ENCODE measurements at places on chromosomes 4 and X.

- DNase-seq: no peak
Observed at GRCh38 chr4:156931267-156931666, 40.3 kb downstream of the PDGFC start.

- no peak for DNase-seq
Observed at GRCh38 chrX:7143941-7144525, 3.5 kb upstream of the STS start.

DNA sequence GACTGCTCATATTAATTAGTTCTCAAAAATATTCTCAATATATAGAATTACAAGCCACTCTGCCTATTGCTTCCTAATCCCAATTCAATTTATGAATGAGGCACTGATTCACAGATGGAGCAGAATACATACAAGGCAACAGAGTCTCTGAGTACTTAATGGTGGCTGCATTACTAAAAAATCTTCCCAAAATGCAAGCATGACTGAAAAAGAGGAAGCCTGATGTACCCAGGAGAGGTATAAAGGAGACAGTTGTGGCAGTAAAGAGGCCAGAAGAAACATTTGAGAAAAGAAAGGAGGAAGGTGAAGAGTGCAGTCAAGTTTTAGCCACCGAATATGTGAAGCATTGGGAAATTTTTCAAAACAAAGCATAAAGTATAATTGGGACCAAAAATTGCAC lies 163.2 kb upstream of the INTU start:
- DNase-seq: no peak

DNA sequence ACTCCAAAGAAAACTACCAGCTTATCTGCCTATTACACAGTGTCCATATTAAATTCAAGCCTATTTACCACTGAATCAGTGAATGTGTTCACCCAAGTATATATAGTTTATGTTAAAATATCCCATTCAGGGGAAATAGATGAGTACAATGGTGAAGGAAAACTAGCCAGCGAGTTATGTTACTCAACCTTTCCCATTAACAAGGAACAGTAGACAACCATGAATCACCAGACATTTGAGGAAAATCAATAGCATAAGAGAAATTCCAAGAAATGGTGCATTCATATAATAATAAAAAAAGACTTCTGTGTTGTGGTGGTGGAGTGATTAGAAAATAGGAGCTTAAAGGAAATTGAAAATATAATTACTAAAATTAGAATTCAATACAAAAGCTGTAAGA lies 21.3 kb downstream of the IQCM start:
- no peak for DNase-seq

DNA sequence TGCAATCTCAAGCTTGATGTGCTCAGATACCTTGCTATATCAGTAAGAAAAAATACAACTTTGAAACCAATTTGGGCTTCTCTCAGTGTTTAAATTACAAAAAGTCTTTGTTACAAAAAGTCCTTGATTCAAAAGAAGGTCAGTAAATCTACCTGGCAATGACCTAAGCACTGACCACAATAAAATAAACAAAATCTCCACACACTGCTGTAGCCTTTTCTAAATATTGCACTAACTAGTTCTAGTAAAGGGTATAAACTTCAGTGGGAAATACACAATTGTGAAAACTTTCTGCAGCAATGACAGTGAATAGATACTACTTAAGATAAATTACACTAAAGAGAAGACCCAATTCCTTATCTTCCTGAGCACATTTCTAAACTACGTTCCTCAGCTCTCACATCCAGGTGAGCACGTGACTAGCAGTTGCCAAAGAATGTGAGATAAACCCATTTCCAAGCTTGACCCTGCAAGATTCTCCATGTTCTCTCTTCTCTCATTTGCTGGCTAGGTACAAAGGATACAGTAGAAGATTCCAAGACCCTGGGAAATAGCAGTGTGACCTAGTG lies 81.4 kb upstream of the GPR34 start:
- DNase-seq: no peak

DNA sequence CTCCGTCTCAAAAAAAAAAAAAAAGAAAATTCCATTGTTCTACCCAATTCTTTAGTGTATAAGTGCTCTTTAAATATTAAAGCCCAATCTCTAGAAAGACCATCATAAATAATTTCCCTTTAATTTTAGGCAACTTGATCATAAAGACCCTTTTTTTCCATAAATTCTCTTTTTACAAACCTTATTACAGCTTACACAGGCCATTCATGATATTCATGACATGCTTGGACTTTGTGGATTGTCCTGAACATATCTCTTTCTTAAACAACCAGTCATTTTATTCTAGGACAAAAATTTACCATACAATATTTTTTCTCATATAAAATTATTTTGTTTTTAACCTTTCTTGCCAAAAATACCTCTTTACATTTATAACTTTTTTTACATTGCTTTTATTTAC lies 30.5 kb downstream of the TLR8 start:
- no peak for DNase-seq

DNA sequence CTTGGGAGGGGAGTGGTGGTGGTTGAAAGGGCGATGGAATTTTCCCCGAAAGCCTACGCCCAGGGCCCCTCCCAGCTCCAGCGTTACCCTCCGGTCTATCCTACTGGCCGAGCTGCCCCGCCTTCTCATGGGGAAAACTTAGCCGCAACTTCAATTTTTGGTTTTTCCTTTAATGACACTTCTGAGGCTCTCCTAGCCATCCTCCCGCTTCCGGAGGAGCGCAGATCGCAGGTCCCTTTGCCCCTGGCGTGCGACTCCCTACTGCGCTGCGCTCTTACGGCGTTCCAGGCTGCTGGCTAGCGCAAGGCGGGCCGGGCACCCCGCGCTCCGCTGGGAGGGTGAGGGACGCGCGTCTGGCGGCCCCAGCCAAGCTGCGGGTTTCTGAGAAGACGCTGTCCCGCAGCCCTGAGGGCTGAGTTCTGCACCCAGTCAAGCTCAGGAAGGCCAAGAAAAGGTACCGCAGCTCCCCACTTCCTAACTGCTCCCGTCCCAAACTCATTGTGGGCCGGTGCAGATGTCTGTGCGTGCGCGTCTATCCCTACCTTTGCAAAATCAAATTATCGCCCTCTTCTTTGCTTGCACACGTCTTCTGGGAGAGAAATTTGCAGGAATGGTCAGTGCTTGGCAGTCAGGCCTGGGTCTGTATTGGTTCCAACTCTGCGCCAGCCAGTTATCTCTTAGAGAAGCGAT lies 533 bp downstream of the IL15 start:
- peak; percentile 59 for DNase-seq

DNA sequence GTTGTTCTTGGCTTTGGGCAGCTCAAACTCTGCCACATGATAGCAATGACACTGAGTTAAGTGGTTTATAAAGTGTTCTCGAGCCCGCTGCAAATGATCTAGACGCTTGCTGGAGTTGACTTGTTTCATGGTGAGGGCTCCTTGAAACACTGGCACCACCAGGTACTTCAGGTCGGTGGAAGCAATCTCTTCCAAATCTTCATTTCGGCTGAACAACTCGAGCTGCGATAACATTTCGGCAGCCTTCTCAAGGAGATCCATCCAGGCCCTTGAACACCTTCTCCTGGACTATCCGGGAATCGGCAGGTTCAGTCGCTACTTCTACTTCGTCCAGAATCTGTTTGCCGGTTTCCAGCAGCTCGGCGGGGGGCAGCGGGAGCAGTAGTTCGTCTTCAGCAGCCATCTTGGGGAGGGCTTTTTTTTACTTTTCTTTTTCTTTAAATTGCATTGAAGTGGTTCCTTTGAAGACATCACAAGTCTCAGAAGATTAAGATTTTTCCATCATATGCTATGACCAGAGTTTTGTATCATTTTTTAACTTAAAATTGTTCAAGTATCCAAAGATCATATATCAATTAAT lies 28.0 kb downstream of the HNRNPDL start:
- DNase-seq: no peak

GRCh38 chrX:72371405-72371804 lies 65.7 kb upstream of the CITED1 start:
- no peak for DNase-seq

DNA sequence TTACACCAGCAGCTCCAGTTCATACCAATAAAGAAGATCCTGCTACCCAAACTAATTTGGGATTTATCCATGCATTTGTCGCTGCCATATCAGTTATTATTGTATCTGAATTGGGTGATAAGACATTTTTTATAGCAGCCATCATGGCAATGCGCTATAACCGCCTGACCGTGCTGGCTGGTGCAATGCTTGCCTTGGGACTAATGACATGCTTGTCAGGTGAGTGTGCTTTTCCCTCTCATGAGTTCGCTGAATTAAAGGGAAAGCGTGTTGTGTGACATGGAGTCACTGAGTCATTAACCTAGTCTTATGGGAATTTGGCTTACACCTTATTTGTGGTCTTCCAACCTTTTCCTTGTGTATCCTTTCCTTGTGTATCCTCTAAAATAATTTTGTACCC lies 15.9 kb downstream of the TMEM165 start:
- DNase-seq: no peak

GRCh38 chr4:159175085-159175988 lies 72.5 kb downstream of the RAPGEF2 start:
- DNase-seq: peak; percentile 40

DNA sequence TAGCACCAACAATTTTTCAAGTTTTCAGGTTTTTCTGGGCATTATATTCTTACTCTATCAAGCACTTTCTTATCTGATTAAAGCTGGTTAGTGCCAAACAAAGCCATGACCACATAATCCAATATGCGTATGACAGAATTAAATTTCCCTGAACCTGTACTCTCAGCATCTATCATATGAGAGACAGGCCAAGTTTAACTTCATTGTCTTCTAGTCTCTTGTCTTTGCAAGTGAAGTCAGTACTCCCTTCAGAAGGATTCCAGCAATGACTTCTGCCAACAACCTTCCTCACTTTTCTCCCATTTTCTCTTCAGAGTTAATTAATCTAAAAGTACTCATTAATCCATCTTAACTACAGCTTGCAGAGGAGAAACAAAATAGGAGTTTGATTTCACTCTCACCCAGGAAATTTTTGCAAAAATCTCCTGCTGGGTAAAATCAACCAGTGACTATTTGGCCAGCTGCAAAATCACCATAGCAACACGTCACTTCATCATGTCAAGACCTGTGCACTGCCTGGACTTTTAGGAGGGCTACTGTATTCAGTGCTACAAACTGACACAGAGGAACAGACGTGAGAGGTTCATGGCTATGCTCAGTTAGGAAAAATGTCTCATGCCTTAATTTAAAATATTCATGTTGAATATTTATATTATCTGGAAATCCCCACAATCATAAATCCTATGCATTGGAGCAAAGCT lies 208.4 kb downstream of the ANTXR2 start:
- no peak for DNase-seq

GRCh38 chr4:89657931-89658700 lies 178.8 kb downstream of the SNCA start:
- no peak for DNase-seq

- DNase-seq: no peak
Observed at GRCh38 chr4:57504797-57505530, 394.8 kb upstream of the IGFBP7 start.

- DNase-seq: no peak
Observed at GRCh38 chr4:121789960-121790829, 10.9 kb upstream of the EXOSC9 start.

- no peak for DNase-seq
Observed at GRCh38 chr4:111500858-111501257, 644.4 kb upstream of the FAM241A start.

DNA sequence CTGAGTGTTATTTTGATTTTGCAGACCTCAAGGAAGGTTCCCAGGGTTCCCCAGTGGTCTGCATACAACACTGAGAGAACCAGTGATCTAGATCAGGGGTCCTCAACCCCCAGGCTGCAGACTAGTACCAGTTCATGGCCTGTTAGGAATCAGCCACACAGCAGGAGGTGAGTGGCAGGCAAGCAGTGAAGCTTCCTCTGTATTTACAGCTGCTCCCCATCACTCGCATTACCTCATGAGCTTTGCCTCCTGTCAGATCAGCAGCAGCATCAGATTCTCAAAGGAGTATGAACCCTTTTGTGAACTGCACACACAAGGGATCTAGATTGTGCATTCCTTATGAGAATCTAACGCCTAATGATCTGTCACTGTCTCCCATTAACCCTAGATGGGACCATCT lies 28.5 kb downstream of the EDNRA start:
- DNase-seq: no peak

- no peak for DNase-seq
Observed at GRCh38 chr4:166252487-166253402, 379.7 kb downstream of the TLL1 start.

DNA sequence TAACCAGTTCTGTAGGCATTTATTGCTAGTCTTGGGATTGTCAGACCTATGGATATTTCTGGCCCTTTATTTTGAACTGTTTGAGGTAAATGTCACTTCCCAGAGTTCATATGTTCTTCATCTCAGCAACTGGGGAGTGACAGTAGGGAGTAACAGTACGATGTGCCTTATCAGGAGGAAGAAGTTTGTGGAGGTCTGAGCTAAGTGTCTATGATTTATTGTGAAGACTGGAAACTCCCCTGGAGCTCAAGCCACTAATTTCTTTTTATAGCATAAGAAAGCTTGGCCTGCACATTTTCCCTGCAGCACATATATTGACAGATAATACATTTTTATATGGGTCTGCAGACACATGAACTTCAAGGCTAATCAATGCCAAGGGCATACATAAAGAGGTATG lies 383.8 kb downstream of the GRXCR1 start:
- no peak for DNase-seq

DNA sequence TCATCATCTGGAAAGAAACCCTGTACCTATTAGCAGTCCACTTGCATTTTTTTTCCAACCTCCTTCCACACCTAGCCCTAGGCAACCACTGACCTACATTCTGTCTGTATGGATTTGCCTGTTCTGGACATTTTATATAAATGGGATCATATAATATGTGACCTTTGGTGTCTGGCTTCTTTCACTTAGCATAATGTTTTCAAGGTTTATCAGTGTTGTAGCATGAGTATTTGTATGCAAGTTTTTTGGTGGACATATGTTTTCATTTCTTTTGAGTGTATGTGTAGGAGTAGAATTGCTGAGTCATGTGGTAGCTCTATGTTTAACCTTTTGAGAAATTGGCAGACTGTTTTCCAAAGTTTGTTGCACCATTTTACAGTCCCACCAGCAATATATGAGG lies 198.6 kb downstream of the CEP135 start:
- no peak for DNase-seq

DNA sequence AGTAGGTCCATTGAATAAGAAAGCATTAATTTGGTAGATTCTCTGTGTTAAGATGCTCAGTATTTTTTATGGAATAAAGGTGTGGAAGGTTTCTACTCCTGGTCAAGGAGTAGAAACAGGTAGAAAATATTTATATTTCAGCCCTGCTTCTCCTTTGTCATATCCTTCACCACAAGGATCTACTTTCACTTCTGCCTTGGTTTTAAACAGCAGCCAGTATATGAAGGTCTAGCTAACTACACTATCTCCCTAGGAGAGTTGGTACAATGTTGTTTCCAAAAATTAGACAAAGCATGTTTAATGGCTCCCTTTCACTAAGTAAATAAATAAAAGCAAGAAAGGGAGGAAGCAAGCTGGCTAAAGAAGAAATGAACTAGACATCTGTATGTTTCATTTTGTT lies 44.6 kb upstream of the GYPA start:
- DNase-seq: no peak

- DNase-seq: no peak
Observed at GRCh38 chrX:12751887-12752286, 39.3 kb upstream of the PRPS2 start.

- DNase-seq: peak; percentile 59
Observed at GRCh38 chrX:76428243-76429130, 977 bp downstream of the MAGEE1 start.
